ENCODE measurements at places on chromosomes 5 and 9.

GRCh38 chr5:162067655-162068411 is at the start of gene GABRG2:
Gene GABRG2 (plus strand): TSS chr5:162067773. CDS start chr5:162068000, 227 bp downstream.
- DNase-seq: no peak

GRCh38 chr5:154498591-154498990 is 20.6 kb upstream of the HAND1 start:
- no peak for DNase-seq

DNA sequence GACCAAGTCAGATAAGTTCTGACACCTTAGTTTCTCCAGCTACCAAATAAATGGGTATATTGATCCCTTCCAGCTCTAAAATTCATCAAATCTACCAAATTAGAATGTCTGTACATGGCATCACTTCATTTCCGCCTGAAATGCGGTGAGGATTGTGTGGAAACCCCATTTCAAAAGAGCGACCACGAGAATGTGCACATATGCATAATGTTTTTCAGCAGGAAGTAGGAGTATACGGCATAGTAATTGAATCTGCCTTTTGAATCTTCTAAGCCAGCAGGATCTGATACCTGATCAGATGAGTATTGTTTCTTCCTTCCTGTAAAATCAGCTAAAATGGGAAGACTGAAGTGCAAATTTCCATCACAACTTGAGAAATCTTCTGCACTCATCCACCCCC is 418.6 kb downstream of the TMEM38B start:
- no peak for DNase-seq

GRCh38 chr9:26261503-26262330 is 583.5 kb upstream of the TUSC1 start:
- DNase-seq: no peak

DNA sequence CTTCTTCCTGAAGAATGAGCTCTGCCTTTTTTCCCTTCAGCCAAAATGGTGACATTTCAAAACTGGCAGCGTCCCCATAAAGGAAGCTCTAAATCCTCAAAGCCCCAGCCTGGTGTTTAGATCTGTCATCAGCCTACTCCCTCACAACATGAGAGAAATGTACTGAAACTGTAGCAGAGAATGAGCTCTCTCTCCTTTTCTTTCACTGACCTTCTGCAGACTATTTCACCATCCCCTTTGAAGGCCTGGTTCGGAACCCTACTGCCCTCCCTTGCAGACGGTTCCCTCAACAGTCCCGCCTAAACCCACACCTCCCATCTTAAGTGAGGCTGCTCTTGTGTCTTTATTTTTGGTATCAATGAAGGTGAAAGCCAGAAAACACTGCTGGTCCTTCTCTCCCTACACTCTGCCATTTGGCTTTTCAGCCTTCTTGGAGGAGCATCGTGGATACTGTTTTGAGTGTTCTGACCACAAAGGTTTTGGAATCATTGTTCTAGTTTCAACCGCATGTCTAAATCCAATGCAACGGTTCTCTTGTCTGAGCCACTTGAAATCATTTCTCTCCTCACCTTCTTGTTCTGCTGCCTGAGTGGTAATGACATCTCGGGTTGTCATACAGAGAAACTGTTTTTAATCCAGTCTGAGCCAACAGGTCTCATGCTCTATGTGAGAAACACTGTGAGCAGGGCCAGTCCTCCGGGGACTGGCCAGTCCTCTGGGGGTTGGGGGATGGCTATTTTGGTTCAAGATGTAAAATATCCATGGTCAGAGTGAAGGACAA is 39.0 kb downstream of the ITK start:
- DNase-seq: peak; percentile 51
